ENCODE measurements at places on chromosomes 3 and 15.

DNA sequence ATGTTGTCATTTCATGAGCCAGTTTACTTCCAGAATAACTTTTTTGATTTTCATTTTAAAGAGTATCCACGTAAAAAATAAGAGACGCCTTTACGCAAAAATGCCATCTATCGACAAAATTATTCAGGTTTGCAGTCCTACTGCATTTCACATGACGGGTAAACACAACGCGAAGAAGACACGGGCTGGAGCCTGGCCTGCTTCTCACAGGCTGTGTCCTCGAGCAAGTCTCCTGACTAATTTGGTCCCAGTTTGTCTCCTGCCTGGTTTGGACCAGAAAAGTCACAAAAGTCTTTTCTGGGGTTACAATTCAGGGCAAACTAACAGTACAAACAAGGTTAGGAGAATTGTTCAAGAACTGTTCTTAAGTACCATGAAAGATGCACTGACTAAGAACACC is 51.7 kb downstream of the CHSY1 start:
- DNase-seq, result no peak

- DNase-seq, result no peak
Observed at GRCh38 chr3:137641879-137642704, 122.0 kb upstream of the SOX14 start.

DNA sequence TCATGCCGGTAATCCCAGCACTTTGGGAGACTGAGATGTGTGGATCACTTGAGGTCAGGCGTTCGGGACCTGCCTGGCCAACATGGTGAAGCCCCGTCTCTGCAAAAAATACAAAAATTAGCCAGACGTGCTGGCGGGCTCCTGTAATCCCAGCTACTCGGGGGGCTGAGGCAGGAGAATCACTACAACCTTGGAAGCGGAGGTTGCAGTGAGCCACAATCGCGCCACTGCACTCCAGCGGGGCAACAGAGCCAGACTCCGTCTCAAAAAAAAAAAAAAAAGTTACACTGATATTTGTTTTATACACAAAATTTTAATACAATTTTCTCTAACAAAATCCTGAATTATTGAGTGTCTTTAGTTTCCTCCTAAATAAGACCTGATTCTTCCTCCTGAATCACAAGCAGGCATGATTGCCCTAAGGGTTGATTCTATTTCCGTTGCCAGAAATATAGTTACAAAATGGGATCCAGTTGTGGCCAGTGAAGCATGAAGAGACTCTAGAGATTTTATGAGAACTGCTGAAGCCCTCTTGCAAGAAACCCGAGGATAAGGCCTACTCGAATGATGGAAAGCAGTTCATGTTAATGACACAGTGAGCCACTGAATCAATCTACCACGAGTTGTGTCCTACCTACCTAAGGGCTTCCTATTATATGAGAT is 9.6 kb upstream of the SMARCC1 start:
- no peak for DNase-seq

GRCh38 chr3:107367353-107367752 is 9.9 kb upstream of the CCDC54 start:
- DNase-seq, result peak; percentile 85

DNA sequence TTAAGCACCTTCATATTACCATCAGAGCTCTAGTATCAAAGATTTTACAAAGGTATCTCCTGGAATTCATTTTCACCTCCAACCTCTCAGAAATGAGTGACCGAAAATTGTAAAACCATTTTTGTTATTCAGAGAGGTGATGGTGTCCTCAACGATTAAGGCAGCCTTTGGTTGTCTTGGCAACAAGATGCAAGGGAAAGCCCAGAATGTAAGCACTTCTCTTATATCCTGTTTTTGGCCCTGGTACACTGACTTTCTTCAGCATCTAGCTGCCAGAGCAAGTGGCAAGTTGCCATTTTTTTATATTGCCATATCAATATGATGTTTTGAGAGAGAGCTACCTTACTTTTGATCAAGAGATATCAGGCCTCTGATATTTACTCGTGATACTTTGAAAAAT is 384.9 kb upstream of the NECTIN3 start:
- DNase-seq, result no peak

GRCh38 chr3:144011251-144011799 is 39.7 kb downstream of the DIPK2A start:
- DNase-seq, result peak; percentile 18

GRCh38 chr15:50166216-50166615 is 15.8 kb upstream of the SLC27A2 start:
- DNase-seq, result peak; percentile 86

DNA sequence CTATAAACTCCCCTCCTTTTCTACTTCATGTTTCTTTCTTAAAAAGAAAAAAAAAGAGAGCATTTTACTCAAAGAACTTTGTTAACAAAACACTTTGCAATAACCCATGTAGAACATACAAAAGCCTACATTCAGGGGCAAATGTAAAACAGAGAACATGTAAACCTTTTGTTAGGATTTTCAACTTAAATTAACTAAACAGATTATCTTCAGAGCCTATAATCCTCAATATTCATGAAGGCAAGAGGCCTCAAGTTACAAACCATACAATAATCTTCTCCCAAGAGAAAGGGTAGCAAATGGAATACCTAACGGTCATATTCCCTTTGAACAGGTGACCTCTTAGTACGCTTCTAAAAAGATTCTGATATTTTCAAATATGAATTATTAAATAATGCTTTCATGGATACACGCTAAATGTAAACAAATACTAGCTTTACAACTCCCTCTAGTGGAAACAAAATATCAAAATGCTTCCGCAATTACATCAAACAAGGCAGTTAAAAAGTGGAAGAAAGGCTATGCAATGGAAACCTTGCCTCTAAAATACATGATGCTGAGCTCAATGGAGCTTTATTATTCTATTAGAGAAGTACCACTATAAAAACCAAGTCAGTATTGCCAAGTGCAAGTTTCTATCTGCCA is 9.9 kb downstream of the CEP152 start:
- DNase-seq, result peak; percentile 31

- DNase-seq, result no peak
Observed at GRCh38 chr15:96351761-96352603, 21.5 kb downstream of the NR2F2 start.

GRCh38 chr15:100879464-100880138 is at the start of gene ALDH1A3:
Gene ALDH1A3 (plus strand): TSS chr15:100879831. CDS start chr15:100879908, 77 bp downstream.
- peak; percentile 30 for DNase-seq

DNA sequence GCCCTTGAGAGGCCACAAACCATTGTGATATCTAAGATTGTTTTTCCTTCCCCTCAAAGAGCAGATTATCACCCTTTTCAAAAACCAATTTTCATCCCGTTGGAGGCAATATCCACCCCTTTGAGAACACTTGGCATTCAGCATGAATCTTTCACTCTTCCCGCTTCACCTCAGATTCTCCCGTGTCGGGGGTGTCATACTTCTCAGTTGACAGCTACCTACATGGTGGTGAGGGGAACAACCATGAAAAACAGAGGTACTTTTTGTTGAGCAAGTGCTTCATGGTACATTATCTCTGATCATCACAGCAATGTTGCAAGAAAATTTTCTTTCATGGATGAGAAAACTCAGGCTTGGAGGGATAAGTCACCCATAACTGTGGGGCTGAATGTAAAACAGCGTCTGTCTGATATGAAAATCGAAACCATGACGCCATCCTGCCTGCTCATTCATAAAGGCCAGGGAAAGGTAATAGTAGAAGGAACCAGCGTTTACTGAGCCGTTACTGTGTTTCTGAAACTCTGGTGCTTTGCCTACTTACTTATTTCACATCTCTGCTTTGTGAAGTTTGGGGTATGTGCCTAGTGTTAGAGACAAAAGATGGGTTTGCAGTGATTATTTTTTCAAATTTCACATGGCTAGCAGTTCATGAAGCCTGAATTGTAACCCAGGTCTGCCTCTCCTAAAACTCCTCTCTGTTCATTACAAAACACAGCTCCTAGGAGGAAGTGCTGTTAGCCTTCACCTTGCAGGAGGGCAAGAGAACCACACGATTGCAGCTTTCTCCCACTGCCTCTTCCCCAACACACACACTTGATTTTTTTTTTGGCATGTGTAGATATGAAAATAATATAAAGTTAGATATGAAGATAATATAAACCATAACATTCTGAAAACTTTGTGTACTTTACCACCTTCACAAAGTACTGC is 35.4 kb downstream of the SV2B start:
- no peak for DNase-seq

GRCh38 chr3:51816723-51817122 is 37.7 kb upstream of the IQCF6 start:
- DNase-seq, result no peak

- no peak for DNase-seq
Observed at GRCh38 chr3:66404903-66405700, 95.7 kb downstream of the LRIG1 start.

DNA sequence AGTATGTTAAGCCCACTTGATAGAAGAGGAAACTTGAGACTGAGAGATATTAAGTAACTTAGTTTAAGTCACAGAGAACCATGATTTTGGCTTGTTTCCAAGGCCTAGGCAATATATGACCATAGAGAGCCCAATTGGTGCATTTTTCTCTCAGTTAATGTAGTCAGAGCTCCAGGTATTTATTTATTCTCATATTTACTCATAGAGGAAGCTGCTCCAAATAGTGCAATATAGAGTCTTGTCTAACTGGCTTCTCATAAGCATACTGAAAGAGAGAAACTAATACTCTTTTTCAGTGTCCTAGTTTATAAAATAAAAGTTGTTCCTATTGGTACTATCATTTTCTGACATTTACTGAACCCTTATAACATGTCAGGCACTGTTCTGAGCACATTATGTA is 15.2 kb downstream of the TRNT1 start:
- no peak for DNase-seq

DNA sequence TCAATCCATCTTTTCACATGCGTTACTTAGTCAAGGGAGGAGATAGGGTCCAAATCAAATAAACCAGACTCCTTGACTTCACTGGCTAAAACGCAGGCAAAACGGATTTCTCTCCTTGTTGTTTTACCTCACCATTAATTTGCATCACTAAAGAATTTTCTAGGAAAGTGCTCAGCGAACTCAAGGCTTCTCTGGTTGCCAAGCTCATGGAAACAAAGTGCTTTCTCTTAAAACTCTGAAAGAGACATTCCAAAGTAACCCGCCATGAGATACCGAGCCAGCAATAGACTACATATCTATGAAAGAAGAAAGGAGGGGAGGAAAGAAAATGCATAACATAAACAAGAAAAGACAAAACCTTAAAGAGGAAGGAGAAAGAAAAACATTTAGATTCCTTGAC is 211.7 kb upstream of the WNT5A start:
- DNase-seq, result no peak

DNA sequence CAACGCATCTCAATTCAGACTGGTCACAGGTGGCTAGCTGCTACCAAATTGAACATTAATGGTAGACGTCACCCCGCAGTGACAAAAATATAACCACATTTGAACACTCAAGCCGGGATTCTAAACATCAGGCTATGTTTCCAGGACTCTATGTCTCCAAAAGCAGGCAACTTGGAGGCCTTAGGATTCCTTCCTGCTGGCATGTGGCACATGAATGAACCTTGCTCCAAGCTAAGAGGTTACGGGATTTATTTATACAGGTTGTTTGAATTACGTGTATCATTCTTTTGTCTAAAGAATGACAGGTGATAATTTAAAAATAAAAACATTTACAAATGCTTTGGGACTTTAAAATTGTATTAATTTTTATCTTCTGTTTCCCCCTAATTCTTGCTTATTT is 864.4 kb upstream of the CFAP20DC start:
- no peak for DNase-seq

- DNase-seq, result no peak
Observed at GRCh38 chr15:29687939-29688505, 134.2 kb downstream of the TJP1 start.

DNA sequence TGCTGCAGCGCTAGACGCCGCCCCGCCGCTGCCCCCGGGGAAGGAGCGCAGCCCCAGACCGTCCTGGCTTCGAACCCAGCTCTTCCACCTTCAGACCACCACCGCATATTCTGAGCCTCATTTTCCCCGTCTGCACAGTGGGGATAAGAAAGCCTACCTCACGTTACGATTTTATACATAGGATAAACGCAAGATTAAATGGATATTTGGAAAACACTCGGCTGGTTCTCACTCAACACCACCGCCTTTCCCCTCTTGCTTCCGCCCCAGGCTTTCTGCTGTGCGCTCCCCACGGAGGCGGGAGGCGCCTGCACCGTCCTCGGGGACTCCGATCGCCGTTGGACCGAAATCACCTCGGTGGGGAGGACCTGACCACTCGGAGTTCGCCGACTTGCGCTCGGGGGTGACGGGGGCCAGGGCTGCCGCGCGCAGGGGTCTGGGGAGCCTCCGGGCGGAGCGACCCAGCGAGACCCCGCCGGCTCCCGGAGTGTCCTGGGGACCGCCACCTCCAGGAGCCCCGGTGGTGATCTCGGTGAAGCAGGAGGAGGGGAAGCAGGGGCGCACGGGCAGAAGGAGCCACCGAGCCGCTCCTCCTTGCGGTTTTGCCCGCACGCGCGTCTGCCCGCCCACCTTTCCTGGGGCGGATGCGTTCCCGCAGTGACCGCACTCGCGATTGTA is 4.0 kb downstream of the FBXL22 start:
- DNase-seq, result peak; percentile 17

DNA sequence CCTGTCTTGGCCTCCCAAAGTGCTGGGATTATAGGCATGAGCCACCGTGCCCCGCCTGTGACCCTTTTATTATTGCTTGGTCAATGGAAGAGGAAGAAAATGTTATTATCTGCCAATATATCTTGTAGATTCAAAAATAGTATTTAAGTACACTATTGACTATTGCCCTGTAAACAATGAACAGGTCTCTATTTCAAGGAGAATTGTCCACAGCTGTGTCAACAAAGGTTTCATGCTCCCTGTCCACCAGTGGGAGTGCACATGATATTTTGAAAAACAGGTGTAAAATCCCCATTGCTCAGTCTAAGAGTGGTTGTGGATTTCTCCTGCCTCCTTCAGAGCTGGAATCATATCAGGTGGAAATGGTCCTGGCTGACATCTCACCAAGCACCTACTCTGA is 36.5 kb upstream of the IGF1R start:
- no peak for DNase-seq

- DNase-seq, result peak; percentile 20
Observed at GRCh38 chr15:99998661-99999101, 265.4 kb upstream of the LYSMD4 start.

GRCh38 chr3:34012102-34012461 is 213.7 kb downstream of the PDCD6IP start:
- DNase-seq, result peak; percentile 99

- peak; percentile 54 for DNase-seq
Observed at GRCh38 chr15:69398491-69398891, 15.7 kb upstream of the KIF23 start.

- DNase-seq, result no peak
Observed at GRCh38 chr3:42712688-42713372, 10.2 kb upstream of the HHATL start.

DNA sequence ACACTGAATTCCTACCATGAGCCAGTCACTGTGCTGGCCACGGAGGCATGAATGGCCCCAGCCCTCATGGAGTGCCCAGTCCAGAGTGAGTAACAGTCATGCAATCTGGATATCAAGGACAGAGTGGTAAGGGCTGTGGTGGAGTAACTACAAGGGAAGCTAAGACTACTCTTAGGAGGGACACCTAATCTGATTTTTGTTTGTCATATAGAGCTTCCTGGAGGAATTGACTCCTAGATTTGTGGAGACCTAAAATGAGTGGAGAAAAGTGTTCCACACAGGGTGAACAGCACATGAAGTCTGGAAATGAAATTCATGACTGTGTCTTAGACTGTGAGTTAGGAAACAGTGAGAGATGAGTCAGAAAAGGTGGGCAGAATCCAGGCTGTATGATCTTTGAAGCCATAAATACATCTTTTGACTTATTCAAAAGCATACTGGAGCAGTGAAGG is 219.9 kb downstream of the NFKBIZ start:
- peak; percentile 80 for DNase-seq

- DNase-seq, result no peak
Observed at GRCh38 chr15:36996538-36997181, 103.7 kb downstream of the MEIS2 start.

- no peak for DNase-seq
Observed at GRCh38 chr15:64501396-64501715, 41.0 kb downstream of the ZNF609 start.

Data from fibroblast of skin of right quadriceps (primary cell).